ENCODE measurements at places on chromosomes 13 and 19.

DNA sequence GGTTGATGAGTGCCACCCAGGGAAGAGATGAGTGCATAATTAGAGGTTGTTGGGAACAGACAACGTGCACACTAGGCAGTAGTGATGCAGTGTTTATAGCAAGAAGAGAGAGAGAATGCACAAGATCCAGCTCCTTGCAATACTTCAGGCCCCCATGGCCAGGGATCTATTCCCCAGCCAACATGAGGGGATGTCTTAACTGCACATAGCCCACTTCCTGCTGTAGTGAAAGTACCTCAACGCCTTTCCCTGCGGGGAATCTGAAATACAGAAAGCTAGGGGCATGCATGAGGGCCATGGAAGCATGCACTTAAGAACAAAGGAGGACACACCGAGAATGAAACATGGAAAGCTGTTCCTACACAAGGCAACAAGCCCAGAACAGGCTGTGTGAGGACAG, 636.7 kb upstream of the GPC6 start:
- no peak for DNase-seq

DNA sequence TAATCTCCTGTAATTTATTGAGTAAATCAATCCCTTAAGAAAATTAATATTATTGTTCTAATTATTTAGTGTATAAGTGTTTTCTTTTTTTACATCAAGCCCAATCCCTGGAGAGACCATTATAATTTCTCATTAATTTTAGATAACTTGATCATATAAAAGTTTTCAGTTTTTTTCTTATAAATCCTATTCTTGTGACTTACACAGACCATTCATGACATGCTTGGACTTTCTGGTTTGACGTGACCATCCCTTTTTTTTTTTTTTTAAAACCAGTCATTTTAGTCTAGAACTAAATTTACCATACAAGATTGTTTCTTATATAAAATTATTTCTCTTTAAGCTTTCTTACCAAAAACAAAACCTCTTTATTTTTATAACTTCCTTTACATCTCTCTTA, 5.4 kb upstream of the MTRF1 start:
- DNase-seq, result peak; percentile 23

DNA sequence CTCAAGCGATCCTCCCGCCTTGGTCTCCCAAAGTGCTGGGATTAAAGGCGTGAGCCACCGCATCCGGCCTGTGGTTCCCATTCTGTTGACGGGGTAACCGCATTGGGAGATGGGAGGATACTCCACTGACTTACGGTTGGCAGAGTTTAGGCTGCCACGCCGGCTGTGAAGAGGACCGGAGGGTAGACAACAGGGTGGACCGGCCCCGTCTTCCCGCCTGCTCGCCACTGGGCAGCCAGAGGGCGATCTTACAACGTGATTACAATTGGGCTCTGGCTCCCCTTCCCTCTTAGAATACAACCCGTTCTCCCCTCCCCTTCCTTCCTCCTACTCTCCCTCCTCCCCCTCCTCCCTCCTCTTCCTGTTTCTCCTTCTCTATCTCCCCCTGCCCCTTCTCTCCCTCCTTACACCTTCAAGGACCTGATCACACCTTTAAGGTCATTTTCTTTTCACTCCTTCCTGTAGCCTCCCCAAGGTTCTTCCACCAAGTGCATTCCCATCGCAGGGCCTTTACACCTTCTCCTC, 957 bp upstream of the CCDC194 start:
- DNase-seq, result peak; percentile 59

GRCh38 chr19:58054901-58055874, 3.9 kb upstream of the ZNF135 start:
- no peak for DNase-seq

- no peak for DNase-seq
Measured at GRCh38 chr13:51612867-51613266, 28.6 kb downstream of the WDFY2 start.

- no peak for DNase-seq
Measured at GRCh38 chr13:51416107-51416506, 36.7 kb downstream of the INTS6 start.

DNA sequence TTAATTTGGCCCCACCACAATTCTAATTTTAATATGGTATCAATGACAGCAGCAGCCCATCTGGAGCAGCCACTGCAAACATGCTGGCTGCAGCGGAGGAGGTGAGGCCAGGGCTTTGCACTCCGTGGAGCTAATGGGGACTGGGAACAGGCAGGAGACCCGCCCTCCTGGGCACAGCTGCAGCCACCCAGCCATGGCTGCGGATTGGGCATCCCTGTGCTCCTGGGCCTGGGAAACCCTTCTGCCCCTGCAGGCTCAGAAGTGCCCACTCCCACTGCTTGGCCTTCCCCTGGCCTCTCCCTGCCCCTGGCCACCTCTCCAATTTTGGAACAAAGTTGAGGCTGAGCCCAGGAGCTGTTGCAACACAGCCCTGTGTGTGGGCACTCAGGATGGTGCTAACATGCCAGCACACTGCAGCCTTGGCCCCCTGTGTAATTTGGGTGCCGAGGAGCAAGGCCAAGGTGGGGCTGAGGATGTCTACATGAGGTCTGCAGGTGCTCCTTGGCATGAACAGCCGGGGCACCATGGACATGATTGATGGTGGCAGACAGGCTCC, 123.6 kb downstream of the PCDH9 start:
- DNase-seq, result no peak

- no peak for DNase-seq
Measured at GRCh38 chr13:103386341-103386740, 320.1 kb upstream of the SLC10A2 start.

DNA sequence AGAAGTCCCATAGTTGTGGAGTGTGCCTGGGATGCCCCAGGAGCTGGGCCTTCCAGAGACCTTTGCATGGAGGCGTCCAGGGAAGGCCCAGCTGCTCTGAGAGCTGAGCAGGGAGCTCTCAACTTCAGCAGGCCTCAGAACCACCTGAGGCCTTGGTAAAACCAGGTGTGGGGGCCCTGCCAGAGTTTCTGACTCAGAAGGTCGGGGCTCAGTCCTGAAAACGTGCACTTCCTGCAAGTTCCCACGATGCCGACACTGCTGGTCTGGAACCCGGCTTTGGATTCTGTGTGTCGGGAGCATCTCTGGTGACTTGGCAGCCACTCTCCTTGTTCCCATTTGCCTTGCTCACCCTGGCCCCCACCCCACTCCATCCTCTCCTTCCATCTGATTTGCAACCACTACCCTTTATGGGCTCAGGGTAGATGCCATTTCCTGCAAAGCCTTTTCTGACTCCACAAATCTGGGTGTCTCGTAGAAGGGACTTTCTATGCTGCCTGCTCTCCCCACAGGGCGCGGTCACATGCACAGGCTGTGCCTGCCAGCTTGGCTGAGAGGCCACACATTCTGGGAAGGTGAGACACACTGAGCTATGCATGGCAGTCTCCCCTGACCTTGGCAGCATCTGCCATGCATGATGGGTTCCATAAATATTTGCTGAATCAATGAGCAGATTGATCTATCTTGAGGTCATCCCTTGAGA, 244.7 kb downstream of the COL4A1 start:
- DNase-seq, result no peak

- DNase-seq, result no peak
Measured at GRCh38 chr13:78609464-78610205, 6.3 kb upstream of the POU4F1 start.

- no peak for DNase-seq
Measured at GRCh38 chr19:23190341-23190740, 59.9 kb downstream of the ZNF724 start.

- DNase-seq, result no peak
Measured at GRCh38 chr19:51552996-51553725, 17.9 kb upstream of the ZNF175 start.

- no peak for DNase-seq
Measured at GRCh38 chr19:3743486-3743885, 18.0 kb downstream of the APBA3 start.

DNA sequence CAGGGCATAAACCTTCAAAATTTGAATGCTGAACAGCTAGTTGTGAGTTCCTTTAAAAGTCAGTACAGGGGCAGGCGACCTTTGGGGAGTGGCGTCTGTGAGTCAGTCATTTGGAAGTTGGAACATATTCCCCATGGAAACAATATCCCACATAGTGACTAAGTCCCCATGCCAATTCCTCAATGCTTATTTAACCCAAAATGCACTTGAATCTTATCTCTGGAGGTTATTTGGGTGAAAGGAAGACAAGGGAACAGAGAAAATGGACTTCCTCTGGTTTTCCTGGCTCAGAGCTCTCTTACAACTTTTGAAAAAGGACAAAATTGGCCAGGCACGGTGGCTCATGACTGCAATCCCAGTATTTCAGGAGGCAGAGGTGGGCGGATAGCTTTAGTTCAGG, 479.2 kb upstream of the NBEA start:
- peak; percentile 89 for DNase-seq

DNA sequence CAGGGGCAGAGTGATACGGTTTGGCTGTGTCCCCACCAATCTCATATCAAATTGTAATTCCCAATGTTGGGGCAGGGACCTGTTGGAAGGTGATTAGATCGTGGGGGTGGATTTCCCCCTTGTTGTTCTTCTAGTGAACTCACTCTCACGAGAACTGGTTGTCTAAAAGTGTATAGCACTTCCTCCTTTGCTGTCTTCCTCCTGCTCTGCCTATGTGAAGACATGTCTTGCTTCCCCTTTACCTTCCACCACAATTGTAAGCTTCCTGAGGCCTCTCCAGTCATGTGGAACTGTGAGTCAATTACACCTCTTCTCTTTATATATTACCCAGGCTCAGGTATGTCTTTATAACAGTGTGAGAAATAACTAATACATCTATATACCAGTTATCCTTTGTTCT, 706.4 kb upstream of the KLHL1 start:
- DNase-seq, result no peak

GRCh38 chr13:112452380-112453206, 76.4 kb downstream of the SPACA7 start:
- no peak for DNase-seq

DNA sequence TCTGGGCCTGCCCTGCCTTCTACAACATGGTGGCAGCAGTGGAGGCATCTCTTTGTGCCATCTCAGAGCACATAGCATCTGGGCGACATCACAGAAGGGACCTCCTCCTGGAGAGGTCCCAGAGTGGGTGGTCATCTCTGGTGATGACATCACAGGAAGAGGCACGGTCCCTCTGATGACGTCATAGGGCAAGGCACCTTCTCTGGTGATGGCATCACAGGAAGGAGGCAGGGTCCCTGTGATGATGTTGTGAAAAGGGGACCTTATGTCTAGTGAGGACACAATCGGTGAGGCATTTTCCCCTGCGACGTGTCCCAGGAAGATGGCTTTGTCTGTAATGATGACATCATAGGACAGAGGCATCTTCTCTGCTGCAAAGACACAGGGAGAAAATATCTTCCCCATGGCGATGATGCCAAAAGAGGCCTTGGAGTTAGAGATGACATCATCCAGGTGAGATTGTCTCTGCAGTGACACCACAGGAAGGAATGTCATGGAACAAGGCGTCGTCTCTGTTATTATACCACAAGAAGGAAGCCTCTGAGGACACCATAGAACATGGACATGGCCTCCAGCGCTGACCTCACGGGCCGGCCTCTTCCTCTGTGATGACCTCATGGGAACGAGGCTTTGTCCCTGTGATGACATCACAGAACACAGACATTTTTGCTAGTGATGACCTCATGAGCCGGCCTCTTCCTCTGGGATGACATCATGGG, 10.7 kb downstream of the SHISA7 start:
- DNase-seq, result no peak

- peak; percentile 78 for DNase-seq
Measured at GRCh38 chr13:30792285-30793000, 57.1 kb downstream of the ALOX5AP start.

Measured in foreskin keratinocyte (primary cell).